Urinary bladder (tissue), 4 donors: ENCODE measurements at places on chromosomes 7 and 10.

GRCh38 chr10:124288928-124289850 is 129.5 kb downstream of the OAT start:
- DNase-seq, result no peak

- DNase-seq, result peak; percentile 74
Measured at GRCh38 chr7:45923290-45923689, 2.2 kb upstream of the IGFBP3 start.

DNA sequence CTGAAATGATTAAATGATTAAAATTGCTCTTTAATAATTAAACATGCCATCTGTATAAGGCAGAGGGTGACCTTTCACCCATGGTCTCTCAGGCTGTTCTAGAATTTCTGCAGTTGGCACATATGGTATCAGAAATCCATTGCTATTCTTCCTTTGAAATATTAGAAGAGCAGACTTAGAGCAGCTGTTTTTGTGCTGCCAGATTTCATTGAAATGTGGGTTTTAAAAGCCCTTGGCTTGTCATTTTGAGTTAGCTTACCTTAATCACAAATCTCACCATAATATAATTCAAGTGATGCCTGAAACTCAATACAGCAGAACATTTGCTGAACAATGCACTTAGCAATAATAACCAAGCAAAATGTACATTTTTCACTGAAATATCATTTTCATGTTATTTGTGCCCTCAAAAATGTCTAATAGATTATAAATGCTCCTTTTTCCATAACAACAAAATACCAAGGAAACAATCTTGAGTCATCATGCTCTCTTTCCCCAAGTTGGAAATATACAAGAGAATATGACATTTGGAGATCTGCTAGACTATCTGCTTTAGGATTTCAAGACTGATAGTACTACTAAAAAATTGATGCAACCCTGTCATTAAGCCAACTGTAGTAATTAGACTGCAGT is 16.1 kb upstream of the PTTG1IP2 start:
- no peak for DNase-seq

GRCh38 chr10:3801558-3802192 is 16.7 kb upstream of the KLF6 start:
- DNase-seq, result no peak

GRCh38 chr10:132748545-132749370 is 37.2 kb downstream of the NKX6-2 start:
- DNase-seq, result no peak

- DNase-seq, result no peak
Measured at GRCh38 chr10:111137587-111137986, 60.8 kb downstream of the ADRA2A start.

DNA sequence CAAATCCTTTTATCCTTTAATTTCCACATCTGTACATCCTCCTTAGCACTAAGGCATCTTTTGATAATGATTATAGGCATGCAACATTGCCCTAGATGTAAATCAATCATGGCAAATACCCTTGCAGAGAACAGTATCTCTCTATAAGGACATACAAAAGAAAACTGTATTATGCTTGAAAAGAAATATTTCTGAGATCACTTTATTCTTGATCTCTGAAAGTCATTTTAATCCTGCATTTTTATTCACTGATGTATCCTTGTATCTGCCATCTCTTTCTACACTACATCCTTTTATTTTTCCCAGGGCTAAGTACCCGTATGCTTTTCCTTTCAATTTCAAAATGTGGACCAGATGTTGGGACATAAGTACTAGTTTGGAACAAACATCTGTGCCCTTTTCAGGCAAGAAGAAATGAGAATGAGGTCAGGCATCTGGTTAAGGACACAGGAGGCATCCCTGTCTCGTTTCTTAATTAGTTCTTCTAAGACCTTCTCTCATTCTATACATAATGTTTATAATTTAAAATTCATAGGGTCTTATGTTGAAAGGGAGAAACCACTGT is 338.6 kb downstream of the CNTNAP2 start:
- DNase-seq, result no peak
